ENCODE measurements at places on chromosomes 13 and 19.

DNA sequence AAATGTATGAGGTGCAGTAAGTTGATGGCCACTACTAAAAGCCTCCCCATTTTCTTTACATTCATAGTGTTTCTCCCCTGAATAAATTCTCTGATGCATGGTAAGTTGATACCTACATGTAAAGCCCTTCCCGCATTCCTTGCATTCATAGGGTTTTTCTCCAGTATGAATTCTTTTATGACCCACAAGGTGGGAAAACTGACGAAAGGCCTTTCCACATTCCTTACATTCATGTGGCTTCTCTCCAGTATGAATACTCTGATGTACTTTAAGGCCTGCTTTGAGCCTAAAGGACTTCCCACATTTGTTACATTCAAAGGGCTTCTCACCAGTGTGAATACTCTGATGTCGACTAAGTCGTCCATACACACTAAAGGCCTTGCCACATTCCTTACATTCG, 20.5 kb downstream of the ZNF607 start:
- no peak for DNase-seq

DNA sequence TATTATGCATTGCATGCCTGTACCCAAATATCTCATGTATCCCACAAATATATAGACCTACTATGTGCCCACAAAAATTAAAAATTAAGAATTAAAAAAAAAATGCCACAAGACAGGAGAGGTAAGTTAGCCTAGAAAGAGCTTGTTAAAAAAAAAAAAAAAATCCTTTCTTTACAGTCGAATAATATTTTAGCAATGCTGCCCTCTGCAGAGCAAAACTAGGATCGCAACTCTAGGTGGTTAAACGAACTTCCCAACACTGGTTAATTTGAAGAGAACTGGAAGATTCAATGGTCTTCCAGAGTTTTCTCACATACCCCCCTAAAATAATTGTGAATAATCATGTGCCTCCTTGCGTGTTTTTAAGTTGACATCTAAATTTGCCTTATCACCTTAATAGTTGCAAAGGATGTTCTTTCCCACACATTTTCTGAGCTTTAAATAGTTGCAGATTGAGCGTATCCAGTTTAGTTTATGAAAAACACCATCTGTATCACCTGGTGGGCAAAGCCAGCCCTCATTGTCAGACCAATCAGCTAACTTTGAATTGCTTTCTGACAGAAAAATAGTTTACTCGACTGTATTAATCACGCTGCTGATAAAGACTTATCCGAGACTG, 47.4 kb upstream of the RCBTB2 start:
- peak; percentile 75 for DNase-seq

GRCh38 chr13:44236370-44236769, 137.3 kb upstream of the SERP2 start:
- DNase-seq, result no peak

DNA sequence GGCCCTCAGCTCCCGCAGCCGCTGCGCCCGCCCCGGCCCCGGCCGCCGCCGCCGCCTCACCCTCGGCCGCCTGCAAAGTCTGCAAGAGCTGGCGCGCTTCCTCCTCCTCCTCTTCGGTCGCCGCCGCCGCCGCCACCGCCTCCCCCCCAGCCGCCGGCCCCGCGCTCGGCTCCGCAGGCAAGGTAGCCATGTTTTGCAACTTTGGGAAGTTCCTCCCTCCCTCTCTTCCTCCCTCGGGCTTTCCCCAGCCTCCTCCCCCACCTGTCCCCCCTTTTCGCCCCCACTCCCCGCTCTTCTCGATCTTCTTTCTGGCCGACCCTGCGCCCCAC, 433 bp downstream of the SIX5 start:
- peak; percentile 42 for DNase-seq

- DNase-seq, result peak; percentile 25
These were observed 96.4 kb downstream of the KLF12 start for GRCh38 chr13:74037762-74038161.

DNA sequence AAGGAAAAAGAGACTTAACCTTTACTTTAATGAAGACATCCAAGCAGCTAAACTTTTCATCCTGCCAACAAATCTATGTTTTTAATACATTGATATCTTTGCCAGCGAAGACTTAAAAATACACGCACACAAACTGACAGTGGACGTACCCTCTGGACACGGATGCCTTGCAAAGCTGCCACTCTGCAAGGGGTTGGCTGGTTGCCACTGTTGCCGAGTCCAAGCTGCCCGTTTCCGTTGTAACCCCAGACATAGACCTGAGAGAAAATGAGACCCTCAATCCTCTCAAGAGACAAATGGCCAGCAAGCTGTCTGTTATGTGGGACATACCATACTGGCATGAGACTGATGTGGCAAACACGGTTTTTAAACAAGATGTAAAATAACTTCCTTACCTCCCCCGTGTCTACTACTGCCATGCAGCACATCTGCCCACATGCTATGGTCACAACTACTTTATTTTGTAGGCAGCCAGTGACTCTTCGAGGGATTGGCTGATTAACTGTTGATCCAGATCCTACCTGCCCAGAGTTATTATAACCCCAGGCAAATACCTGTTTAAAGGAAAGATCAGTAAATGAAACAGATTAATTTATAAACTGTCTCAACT, 21.2 kb downstream of the RCBTB2 start:
- no peak for DNase-seq

GRCh38 chr13:111345682-111346081, 25.2 kb downstream of the TEX29 start:
- DNase-seq, result no peak

DNA sequence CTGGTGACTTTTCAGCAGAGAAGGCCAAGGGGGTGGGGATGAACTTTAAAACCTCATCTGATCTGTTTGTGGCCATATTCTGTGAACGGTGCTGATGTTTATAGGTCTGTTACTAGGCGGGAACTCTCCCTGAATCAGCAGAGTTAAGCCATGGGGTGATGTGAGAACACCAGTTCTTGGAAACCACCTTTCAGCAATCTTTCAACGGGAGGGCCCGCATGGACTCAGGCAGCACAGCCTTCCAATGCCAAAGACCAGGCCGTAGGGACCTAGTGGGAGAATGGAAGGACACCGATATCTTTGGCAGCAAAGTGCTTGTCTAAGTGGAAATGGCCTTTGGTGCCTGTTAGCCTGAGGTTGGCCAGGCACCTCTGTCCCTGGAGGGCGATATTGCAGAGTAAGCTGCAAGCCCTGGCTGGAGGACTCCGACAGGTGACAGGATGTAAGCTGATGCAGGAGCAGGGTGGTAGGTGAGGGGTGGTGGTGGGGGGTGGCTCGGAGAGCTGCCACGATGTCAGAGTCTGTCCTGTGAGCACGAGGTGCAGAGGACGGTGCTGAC, 57.0 kb downstream of the ERCC5 start:
- no peak for DNase-seq

- no peak for DNase-seq
These were observed 64.7 kb upstream of the OXGR1 start for GRCh38 chr13:97058926-97059325.

DNA sequence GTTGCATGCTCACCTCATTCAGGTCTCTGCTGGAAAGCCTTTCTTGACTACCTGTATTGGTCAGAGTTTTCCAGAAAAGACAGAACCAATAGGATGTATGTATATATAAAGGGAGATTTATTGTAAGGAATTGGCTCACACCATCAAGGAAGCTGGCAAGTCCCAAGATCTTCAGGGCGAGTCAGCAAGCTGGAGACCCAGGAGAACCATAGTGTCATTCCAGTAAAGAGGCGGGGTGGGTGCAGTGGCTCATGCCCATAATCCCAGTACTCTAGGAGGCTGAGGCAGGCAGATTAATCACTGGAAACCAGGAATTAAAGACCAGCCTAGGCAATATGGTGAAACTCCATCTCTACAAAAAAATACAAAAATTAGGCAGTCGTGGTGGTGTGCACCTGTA, 30.4 kb upstream of the FARP1 start:
- DNase-seq, result no peak

GRCh38 chr19:40682431-40682964, 8.0 kb downstream of the NUMBL start:
- DNase-seq, result no peak

GRCh38 chr13:32454886-32455593, 27.1 kb upstream of the N4BP2L1 start:
- no peak for DNase-seq

Data from activated CD4-positive, alpha-beta T cell treated with anti-CD3 and anti-CD28 coated beads, Interleukin-2, amount 50 U/mL, for 16 hours (primary cell).